ENCODE measurements at places on chromosomes 3 and 15.
A peak's percentile ranks its signal among the peaks of the same experiment; 100 is the strongest.

GRCh38 chr15:55681631-55682030 is 61.3 kb downstream of the PRTG start:
- DNase-seq, result no peak

- DNase-seq, result no peak
Observed at GRCh38 chr3:73950865-73951558, 326.3 kb upstream of the PDZRN3 start.

GRCh38 chr15:50251638-50252182 is 13.8 kb downstream of the HDC start:
- DNase-seq, result no peak

GRCh38 chr15:83549623-83550022 is 102.5 kb downstream of the SH3GL3 start:
- DNase-seq, result no peak

DNA sequence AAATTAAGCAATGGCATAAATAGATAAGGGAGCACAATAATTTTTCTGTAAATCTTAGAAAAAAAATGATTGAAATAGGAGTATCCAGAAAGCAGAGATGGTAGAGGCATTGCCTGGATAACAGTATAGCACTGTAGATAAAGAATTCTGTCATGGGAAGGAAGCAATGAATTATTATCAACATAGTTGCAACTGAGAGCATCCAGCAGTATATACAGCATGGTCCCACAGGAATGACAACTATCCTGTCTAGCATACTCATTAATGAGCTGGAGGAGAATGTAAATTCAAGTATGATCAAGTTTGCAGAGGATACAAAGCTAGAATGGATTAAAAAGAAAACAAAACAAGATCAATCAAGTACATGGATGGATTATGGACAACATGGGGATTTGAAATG is 90.8 kb downstream of the DPH6 start:
- DNase-seq, result no peak

DNA sequence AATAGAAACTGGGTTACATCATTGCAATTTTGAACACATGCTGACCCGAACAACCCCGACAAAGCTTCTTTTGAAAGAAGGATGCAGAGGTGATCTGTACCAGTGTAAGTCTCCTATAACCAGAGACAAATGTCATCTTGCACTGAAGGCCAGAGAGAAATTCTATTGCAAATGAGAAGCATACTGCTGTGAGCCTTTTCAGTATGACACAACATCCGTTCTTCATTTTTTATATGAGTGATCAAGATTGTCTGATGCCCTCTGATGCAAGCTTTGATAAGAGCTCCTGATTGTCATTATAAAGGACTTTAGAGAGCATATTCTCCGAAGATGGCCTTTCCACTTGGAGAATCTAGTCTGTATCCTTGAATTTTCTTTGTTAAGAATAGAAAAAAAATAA is 36.9 kb downstream of the PCOLCE2 start:
- no peak for DNase-seq

DNA sequence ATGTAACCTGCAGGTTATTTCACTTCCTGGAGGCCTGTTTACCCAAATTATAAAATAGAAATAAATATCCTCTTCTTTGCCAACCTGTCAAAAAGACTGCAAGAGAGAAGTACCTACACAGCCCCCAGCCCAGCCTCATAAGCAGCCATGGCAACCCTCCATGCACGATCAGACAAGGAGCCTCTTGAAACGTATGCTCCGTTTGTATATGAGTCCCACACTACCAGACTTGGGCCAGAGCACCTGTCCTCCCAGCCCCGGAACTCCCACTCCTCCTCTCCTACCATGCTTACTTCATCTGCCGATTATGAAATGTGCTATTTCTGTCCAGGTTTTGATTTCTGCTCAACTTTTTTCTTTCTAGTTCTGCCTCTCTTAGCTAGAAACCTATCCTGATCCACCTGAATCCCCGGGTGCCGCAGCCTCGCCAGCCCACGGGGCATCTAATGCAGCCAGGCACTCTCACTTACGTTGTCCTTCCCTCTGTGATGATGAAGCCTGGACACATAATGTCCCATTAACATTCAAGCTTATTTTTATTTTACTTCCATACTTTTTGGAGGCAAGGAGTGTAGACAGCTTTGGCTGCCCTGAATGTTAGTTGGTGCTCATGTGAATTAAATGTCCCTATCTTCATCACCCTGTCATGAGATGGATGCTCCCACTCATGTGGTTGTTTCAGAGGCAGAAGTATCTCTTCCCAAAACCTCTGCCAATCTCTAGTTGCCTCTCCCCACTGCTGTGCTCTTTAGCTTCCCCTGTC is 73.8 kb downstream of the MB21D2 start:
- DNase-seq, result no peak

- no peak for DNase-seq
Observed at GRCh38 chr15:56530157-56530556, 65.2 kb upstream of the MNS1 start.

DNA sequence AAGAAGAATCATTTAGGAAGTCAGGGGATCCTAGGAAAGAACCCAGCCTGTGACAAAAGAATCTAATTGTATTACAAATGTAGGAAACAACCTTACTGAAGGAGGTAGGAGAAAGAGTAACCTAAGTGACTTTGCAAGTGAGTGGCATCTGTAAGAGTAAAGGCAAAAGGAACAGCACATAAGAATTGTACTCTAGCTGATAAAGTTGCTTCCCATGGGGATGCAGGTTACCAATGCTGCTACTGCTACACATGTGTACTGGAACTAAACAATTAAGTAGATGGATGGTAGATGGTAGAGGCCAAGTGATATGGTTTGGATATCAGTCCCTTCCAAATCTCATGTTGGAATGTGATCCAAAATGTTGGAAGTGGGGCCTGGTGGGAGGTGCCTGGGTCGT is 60.8 kb downstream of the OSBPL10 start:
- DNase-seq, result no peak

DNA sequence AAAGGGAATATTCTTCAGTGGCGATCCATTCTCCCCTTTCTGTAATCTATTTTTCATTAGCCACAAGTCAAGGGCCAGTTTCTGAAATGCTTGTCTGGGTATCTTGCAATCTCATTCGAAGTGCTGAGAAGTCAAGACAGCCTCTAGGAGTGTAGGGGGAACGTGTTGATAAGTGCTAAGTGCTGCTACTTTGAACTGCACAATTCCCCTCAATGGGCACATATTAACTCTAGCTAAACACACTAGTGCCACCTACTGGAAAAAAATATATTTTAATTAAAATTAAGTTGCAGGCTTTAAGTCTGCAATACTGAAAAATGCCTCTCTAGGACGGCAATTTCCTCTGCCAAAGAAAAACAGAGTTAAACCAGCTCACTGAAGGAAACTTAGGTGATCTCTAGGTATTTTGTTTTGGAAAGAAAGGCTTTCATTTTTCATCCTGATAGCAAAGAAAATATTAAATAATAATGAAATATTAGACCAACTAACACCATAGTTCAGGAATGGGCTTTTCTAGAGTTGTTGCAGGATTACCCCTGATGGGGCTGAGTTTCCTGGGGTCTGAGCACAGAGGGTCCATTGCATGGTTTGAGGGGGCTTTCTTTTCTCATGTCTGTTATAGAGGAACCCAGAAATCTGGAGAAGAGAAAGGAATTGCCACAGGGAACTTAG is 181.9 kb upstream of the KBTBD8 start:
- no peak for DNase-seq

DNA sequence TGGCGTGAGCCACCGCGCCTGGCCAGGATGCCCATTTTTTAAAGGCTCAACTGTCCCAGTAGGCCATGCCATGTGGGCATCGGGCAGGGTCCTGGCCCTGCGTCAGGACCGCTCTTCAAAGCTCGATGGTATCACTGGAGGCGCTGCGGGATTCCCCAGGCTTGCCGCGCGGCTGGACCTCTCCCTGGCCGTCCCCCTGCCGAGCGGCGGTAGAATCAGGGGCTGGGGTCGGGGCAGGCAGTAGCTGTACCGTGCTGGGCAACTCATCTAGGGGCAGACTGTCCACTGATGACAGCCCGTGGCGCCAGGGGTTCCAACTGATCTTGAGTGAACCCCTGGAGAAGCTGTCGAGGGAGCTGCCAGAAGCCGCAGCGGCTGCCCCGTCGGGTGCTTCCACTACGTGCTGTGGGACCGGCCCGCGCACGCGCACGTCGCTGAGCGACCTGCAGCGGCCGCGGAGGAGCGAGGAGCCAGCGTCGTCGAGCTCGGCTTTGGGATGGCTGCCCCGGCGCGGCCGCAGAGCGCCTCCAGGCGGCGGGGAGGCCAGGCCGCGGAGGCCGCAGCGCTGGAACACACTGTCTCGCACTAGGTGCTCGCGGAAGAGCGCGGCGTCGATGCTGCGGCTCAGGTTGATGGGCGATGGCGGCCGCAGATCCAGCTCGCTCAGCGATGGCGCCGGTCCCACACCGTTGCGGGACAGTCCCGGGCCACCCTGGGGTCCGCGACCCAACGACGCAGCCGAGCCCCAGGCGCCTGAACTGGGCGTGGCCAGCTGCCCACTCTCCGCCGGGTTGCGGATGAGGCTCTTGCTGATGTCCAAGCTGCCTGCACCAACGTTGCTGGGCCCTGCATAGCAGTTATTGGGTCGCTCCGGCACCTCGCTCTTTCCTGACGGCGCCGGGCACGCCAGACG is 5.8 kb downstream of the PRRT3 start:
- peak; percentile 66 for DNase-seq

- DNase-seq, result no peak
Observed at GRCh38 chr3:171615281-171615680, 155.1 kb upstream of the TNIK start.

- DNase-seq, result peak; percentile 78
Observed at GRCh38 chr3:114290911-114291901, 2.6 kb upstream of the TIGIT start.

GRCh38 chr3:70090322-70090913 is 90.9 kb downstream of the SAMMSON start:
- no peak for DNase-seq

DNA sequence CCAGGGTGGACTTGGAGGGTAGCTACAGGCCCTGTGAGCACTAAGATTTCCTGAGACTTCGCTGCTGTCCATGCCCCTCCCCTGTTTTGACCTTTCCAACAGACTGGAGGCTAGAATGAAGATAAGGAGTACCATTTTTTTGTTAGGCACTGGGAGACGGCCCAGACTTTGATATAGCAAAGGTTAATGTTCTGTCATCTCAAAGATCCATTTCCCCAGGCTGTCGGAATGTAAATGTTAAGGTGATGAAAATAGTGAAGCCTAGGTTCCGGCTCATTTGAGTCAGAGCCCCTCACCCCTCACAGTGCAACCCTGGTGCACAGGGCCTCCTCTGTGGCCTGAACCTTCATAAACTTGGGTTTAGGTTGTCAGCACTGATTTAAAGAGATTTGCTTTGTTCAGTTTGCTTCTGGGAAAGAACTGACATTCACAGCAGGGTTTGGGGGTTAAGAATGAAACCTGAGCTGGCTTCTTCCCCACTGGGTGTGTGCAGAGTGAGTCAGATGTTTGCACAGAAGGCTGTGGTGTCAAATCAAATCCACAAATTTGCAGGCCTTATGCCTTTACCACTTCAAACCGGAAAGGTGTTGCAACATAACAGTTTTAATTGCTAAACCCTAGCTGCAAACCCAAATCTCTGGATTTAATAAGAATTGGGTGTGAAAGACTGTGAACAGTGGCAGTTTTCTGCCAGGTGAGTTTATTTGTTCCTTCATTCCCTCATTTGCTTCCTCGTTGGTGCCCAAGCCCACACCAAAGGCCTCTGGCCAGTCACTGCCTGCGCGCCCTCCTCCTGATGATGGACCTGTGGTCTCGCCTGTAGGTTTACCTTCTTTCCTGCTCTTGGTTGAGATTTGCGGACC is 20.6 kb upstream of the KCTD6 start:
- DNase-seq, result no peak

DNA sequence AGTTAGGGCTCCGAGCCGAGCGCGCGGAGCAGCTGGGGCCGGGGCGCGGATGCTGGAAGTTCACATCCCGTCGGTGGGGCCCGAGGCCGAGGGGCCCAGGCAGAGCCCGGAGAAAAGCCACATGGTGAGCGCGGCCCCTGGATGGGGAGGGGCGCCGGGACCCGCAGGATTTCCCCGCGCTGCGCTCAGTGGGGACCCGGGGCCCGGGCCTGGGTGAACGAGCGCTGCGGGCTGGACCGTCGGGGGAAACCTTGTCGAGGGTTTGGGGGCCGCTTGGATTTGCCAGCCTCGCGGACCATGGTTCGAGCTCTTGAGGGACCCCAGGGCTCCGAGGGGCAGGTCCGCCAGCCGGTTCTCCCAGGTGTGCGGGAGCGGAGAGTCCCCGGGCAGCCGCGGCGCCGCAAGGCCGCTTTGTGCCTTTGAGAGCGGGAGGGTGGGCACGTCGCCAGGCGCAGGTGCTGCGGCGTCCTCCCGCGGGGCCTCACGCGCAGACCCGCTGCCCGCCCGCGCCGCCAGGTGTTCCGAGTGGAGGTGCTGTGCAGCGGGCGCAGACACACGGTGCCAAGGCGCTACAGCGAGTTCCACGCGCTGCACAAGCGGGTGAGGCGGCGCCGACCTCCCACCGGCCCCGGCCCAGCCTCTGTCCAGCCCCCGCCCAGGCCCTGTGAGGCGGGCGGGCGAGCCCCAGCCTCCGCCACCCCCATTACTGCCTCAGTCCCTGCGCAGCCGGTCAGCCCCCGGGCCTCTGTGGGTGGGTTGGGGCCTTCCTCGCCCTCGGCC is at the start of gene SNX22:
Gene SNX22, plus strand, starts transcription at position 5 of the 780 bp plus-strand sequence. Its CDS starts 45 bp downstream, at position 50.
- DNase-seq, result no peak
